Stimulated activated CD8-positive, alpha-beta memory T cell treated with anti-CD3 and anti-CD28 coated beads, Interleukin-4, amount 100 ng/mL, for 1 hour (primary cell): ENCODE measurements at places on chromosomes 3 and 15.
A peak's percentile ranks its signal among the peaks of the same experiment; 100 is the strongest.

- peak; percentile 50 for DNase-seq
These were observed at the start of gene PXK for GRCh38 chr3:58332575-58333188. Gene PXK (plus strand): TSS chr3:58332892. CDS start chr3:58332989, 97 bp downstream.

- no peak for DNase-seq
These were observed 225.9 kb upstream of the C2CD4B start for GRCh38 chr15:62390791-62391640.

GRCh38 chr15:64461721-64462162, 1.4 kb downstream of the ZNF609 start:
- no peak for DNase-seq

DNA sequence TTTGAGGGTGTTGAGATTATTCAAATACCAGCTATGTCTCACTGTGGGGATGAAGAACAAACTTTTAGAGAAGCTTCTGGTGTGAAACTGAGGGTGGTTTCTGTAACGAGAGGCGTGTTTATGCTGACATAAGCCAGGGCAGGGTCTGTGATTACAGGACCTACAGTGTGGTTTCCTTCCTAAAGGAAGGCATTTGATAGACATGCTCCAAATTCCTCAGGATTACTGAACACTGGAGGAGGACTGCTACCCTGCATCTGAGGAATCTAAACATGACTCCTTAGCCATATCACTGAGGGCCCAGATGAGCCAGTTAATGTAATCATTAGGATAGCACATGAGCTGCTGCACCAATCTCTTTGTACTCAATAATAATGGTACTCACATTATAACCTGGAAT, 328.4 kb upstream of the UMPS start:
- DNase-seq: no peak

- no peak for DNase-seq
These were observed 335.1 kb upstream of the UMPS start for GRCh38 chr3:124395162-124395561.

- DNase-seq: no peak
These were observed 128.1 kb downstream of the NSMCE3 start for GRCh38 chr15:29141308-29142128.

DNA sequence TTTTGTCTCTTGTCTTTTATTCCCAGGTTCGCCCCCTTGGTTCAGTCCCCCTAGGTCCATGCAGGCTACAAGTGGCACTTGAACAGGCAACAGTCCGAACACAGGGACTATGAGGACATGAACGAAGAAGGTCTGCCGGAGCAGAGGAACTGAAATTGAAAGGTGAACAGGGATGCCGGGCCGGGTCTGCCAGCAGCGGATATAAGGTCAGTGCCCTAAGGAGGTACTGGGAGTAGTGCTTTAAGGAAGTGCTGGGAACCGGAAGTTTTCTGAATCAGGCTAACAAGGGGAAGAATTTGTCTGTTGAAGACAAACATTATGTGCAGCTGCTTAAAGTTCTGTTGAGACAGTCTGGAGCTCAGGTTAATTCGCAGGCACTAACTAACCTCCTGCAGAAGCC, 46.8 kb downstream of the LSM3 start:
- no peak for DNase-seq

DNA sequence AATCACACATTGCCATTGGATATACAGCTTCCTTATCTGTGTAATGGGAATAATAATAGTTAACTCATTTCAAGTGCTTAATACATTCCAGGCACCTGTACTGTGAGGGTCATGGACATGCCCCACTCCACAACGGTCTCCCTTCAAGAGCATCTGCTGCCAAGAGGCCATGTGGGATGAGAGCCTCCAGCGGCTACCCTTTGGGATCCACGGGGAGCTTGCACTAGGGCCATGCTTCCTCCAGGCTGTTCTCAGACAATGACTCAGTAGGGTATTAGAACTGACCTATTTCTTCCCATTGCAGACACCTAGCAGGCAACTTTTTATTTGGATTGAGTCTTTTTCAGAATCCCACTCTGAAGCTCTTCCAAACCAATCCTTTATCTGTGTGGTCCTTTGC, 1078.9 kb downstream of the TUSC7 start:
- DNase-seq: no peak

DNA sequence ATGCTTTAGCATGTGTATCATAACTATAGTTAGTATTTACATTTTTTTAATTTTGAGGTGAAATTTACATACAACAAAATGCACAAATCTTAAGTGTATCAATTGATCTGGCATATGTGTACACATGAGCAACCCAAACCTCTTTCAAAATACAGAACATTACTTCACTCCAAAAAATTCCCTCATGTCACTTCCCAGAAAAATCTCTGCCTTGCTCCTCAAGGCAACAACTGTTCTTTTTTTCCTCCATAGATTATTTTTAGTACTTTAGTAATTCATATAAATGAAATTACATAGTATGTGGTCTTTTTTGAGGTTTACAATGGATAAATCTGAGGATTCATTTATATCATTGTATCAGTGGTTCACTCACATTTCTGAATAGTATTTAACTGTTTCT, 84.9 kb downstream of the TRIM42 start:
- DNase-seq: no peak

- DNase-seq: no peak
These were observed 40.6 kb upstream of the ADPGK start for GRCh38 chr15:72824112-72824511.

- no peak for DNase-seq
These were observed 92.0 kb downstream of the IGF1R start for GRCh38 chr15:98740295-98740694.

- DNase-seq: no peak
These were observed 10.1 kb downstream of the CYP1A2 start for GRCh38 chr15:74758736-74759135.

- no peak for DNase-seq
These were observed 17.0 kb downstream of the DBR1 start for GRCh38 chr3:138157743-138158142.

GRCh38 chr3:75380276-75380771, 283.8 kb upstream of the FRG2C start:
- DNase-seq: no peak

- DNase-seq: no peak
These were observed 77.2 kb upstream of the AGBL1 start for GRCh38 chr15:86002444-86002843.

GRCh38 chr3:27596334-27596841, 112.2 kb upstream of the SLC4A7 start:
- DNase-seq: no peak

- no peak for DNase-seq
These were observed 184.5 kb downstream of the NR1D2 start for GRCh38 chr3:24129549-24129948.

DNA sequence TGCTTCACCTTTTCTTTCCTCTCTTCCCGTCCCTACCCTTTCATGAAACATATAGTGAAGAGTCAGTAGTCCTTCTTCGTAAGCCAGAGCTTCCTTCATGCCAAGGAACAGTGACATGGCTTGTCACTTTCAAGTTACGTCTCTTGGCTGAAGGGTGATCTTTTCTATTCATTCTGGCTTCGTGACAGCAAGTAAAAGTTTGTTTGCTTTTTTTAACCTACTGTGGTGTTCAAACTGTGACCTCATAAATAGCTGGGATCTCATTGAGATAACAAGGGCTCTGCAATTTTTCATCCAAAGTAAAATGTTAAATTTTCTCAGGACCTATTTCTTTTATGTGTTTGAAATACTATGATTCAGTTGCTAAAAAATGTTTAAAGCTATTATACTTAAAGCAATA, 10.5 kb downstream of the CDIN1 start:
- DNase-seq: no peak

- no peak for DNase-seq
These were observed 883 bp downstream of the MAGEF1 start for GRCh38 chr3:184710870-184711492.

DNA sequence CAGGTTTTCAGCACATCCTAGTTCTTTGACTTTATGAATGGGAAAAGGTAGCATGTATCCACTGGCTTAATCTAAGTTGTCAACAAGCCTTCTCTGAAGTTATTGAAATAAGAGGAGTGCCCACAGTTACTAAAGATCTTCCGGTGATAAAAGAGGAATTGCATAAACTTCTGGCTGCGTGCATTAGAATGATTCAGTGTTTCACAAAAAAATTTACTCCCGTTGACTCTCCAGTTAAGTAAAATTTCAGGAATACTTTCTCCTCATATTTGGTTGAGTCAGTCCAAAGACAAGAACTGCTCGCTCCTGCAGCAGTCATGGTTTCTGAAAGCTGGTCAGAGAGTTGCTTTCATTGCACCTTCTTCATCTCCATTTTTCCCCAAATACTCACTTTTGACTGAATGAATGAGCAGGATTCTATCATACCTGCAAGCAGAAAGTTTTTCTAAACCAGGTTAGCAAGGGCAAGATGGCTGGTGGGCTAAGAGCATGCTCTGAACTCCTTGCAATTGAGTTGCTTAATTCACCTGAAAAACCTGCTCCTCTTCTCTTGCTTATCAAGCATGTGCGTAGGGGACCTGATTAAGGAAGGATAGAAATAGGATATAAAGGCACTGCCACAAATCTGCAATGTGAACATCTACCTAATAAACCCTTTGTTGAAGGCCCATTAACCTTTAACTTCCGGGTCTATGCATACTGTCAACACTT, 64.2 kb upstream of the TIMP4 start:
- no peak for DNase-seq

DNA sequence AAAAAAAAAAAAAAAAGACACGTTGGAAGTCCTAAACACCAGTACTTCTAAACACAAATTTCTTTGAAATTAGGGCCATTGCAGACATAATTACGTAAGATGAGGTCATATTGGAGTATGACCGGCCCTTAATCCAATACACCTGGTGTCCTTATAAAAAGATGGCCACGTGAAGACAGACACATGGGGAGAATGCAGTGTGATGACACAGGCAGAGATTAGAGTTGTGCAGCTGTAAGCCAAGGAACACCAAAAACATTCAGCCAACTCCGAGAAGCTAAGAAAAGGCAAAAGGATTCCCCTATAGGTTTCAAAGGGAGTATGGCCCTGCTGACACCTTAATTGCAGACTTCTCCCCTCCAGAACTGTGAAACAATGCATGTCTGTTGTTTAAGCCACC, 379.0 kb upstream of the PDZRN3 start:
- DNase-seq: no peak

- no peak for DNase-seq
These were observed 16.8 kb downstream of the PLA2G4B start for GRCh38 chr15:41855261-41855961.

DNA sequence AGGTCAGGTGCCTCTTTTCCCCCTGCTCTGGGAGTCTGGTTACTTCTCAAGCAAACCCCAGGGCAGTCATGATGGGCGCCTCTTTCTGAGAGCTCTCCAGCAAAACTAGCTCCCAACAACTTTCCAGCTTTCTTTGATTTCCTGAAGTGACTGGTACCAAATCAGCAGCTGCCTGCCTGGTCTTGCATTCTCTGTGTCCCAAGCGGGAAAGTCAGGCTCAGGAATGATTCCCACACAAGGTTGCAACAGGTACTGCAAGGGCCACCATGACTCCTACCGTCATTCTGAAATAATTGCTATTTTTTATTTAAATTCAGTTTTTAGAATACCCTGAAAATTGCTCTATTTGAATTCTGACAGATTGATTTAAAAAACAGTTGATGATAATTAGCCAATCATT, 658.7 kb downstream of the SQOR start:
- DNase-seq: no peak

GRCh38 chr15:47186075-47186474, 531.2 kb upstream of the SEMA6D start:
- no peak for DNase-seq

- no peak for DNase-seq
These were observed 5.5 kb downstream of the DAZL start for GRCh38 chr3:16599694-16600093.

- no peak for DNase-seq
These were observed at the start of gene FGF12 for GRCh38 chr3:192727032-192727847. Gene FGF12 (minus strand): TSS chr3:192727541.

- DNase-seq: no peak
These were observed 692 bp downstream of the UBE2E2 start for GRCh38 chr3:23203708-23204330.

GRCh38 chr3:179677884-179678283, 25.0 kb downstream of the USP13 start:
- no peak for DNase-seq

DNA sequence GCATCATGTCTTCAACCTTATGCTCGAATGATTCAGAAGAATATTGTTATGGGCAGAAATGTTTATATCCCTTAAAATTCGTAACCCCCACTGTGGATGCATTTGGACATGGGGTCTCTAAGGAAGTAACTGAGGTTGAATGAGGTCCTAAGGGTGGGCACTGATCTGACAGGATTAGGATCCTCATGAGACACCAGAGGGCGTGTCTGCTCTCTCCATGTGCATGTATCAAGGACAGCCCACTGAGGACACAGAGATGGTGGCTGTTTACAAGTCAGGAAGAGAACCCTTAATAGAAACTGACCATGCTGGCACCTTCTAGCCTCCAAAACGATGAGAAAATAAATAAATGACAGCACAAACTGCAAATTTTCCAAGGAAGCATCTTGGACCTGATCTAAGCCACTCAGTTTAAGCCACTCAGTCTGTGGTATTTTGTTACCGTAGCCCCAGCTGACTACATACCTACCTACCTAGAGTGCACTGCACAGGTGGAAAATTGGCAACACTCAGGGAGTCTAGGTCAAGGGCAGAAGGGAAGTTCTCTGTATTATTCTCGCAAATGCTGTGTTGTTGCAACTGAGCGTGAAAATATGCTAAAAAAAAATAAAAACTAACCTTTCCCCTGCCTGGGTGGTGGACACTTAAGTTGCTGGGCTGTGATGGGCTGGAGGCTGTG, 126.6 kb downstream of the TJP1 start:
- no peak for DNase-seq

- no peak for DNase-seq
These were observed 487 bp upstream of the HES1 start for GRCh38 chr3:194135516-194135805.

- DNase-seq: no peak
These were observed 18.1 kb upstream of the PTPN23 start for GRCh38 chr3:47362701-47363100.

DNA sequence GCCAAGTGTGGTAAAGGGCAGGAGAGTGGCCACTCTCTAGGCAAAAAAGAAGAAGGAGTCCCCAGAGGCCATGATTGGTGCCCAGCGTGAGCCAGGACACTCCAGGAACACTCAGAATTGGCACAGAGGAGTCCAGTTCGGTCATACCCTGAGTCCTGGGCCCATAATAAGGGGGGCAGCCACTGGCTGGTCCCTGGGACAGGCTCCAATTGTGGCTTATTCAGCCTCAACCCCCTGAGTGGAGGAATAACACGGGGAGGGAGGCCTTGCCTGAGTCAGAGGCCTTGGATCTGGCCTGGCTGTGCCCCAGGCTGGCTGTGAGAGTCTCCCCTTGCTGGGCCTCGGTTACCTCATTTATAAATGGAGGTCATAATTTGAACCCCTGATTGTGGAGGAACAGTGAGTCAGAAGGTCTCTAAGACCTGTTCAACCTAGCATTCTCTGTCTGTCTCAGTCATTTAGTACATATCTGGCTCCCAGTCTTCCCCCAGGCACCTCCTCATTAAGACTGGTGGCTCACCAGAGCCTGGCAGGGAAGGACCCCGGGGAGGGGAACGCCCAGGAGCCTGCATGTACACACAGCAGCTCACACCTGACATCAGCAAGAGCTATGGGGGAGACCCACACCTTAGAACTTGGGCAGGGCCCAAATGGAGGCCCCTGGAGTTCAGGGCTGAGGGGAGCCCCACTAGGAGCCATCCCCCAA, 95.9 kb upstream of the ATP2B2 start:
- no peak for DNase-seq

- DNase-seq: no peak
These were observed 27.1 kb downstream of the GATM start for GRCh38 chr15:45351227-45351626.
